Right renal pelvis (tissue), 4 donors: ENCODE measurements at places on chromosomes 6 and 20. TPM values are rescaled to one million over a fixed set of nuclear protein-coding genes. Genes with fewer than 3 reads are reported as not detected.

- DNase-seq: no peak
Observed at GRCh38 chr6:87944541-87944954, 103.1 kb upstream of the SPACA1 start.

DNA sequence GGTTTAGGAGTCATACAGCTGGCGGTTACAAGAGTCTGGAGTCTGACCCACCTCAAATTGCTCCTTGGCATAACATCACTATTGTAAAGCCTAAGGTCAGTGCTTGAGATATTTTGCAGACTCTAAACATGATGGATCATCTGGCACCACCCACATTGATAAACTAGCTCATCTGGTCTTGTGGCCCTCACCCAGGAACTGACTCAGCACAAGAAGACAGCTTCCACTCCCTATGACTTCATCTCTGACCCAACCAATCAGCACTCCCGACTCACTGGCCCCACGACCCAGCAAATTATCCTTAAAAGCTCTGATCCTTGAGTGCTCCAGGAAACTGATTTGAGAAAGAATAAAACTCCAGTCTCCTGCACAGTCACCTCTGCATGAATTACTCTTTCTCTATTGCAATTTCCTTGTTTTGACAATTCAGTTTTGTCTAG is 115.9 kb downstream of the CD24 start:
- no peak for DNase-seq

GRCh38 chr6:26415791-26416190 is 13.7 kb downstream of the BTN3A1 start:
- no peak for DNase-seq

DNA sequence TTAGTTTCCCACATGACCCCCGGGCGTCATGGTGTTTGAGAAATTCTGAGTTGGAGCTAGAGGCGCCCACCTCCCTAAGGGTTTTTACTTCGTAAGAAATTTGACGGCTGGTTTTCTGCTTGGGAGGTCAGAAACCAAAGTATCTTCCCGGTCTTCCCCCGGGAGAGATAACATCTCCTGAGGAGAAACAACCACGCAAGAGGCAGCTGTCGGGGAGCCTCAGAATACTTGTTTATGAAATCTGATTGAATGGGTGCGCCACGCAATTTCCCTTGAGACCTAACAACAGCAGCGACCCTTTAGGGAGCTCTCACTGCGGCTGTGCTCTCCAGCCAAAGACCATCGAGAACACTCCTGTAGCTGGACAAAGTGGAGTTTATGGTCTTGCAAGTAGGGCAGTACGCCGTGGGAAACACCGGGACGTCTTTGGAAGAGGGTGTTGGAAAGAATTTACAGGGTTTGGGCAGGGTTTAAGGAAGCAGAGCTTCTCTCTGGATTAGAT is 608 bp upstream of the EIF2S2 start:
- peak; percentile 38 for DNase-seq

GRCh38 chr6:119226089-119226488 is 123.5 kb downstream of the MAN1A1 start:
- DNase-seq: no peak

GRCh38 chr6:125968493-125968892 is 11.9 kb downstream of the HINT3 start:
- DNase-seq: no peak

- DNase-seq: no peak
Observed at GRCh38 chr6:164996838-164997237, 312.6 kb downstream of the C6orf118 start.

GRCh38 chr20:61019322-61019721 is 232.7 kb upstream of the CDH4 start:
- DNase-seq: no peak

DNA sequence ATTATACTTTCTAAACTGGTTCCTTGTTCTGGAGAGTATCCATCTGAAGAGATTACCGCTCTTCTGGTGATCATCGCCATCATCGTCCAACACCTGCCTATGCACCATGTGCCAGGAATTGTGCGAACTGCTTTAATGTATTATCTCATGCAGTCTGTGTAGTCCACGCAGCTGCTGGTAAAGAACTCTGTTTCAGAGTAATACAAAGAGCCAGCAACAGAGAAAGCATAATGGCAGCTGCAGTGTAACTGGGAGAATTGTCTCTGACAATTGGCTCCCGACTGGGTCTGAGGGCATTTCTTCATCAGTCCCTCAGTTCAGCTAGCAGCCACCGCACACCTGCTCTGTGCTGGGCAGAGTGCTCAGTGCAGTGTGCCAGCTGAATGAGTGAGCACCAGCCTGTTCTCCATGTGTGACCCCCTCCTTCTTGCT is 383.4 kb downstream of the GRIK2 start:
- DNase-seq: no peak

- DNase-seq: no peak
Observed at GRCh38 chr20:50189681-50190250, 864 bp upstream of the CEBPB start.

DNA sequence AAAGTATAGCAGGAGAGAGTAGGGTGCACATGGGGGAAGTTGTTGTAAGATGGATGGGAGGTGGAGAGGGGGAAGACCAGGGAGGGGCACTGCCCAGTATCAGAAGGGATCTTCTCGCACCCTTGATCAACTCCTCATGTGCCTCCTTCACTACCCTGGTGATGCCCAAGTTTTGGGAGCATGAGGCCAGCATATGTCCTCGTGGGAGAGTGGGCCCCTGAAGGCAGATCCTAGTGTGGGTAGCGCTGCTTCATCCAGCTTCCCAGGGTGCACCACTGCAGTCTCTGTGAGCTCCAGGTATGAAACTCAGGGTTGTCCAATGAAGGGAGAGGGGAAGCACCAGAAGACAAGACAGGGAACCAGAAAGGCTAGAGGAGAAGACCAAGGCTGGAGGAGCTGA is 82.2 kb upstream of the FOXP4 start:
- no peak for DNase-seq

DNA sequence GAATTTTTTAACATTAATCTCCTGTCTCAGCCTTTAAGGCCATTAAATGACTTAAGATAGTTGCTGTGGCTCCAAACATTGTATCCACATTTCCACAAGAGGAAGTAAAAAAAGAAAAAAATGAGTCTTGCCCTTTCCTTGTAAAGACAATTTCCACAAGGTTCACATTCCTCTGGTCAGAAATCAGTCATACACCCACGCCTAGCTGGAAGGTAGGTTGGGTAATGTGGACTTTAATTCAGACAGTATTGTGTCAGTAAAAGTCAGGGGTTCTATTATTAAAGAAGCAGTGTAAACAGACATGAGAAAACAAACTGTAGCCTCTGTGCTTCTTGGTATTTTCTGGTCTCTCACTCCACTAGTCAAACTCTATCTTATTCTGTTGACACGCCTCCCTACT is 682.0 kb downstream of the GRIK2 start:
- no peak for DNase-seq

- DNase-seq: no peak
Observed at GRCh38 chr6:103193413-103193812, 1666.3 kb downstream of the HACE1 start.

- DNase-seq: peak; percentile 23
Observed at GRCh38 chr6:137191670-137192069, 18.2 kb upstream of the IL22RA2 start.

- no peak for DNase-seq
Observed at GRCh38 chr20:20327746-20328145, 40.2 kb upstream of the INSM1 start.

DNA sequence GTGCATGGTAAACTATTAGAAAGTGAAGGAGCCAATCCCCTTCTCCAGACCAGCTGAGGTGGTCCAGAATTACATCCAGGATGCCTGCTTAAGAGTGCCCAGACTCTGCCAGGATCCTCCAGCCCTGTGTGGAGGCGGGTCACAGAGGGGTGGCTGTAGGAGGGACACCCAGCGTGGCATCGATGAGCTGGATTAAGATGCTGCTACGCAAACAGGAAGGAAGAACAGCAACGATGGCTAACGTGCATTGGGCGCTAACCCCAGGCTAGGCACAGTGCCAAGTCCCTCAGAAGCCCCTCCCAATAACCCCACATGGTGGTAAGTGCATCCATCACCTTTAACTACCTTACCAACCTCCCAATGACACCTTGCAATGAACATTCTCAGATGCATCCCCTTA is 63.9 kb upstream of the MRPS10 start:
- no peak for DNase-seq

Gene TREM1
- polyA plus RNA-seq: 0.29 TPM

Gene PDE10A
- 24.2 TPM for polyA plus RNA-seq

Gene COMMD7
- 73.7 TPM for polyA plus RNA-seq

Gene KCNB1
- 0.39 TPM for polyA plus RNA-seq

Gene ZC2HC1B
- polyA plus RNA-seq: 0.22 TPM

Gene C6orf132
- 4.1 TPM for polyA plus RNA-seq

Gene RIPPLY2
- polyA plus RNA-seq: not detected
